Liver (tissue), 10 donors: ENCODE measurements at places on chromosomes 5 and 9. TPM values are rescaled to one million over a fixed set of nuclear protein-coding genes. Genes with fewer than 3 reads are reported as not detected.

Gene CENPP
- 8.7 TPM for total RNA-seq

Gene NTNG2
- total RNA-seq: 0.42 TPM

Gene KCNMB1
- total RNA-seq: 0.14 TPM

Gene GDA
- 0.37 TPM for total RNA-seq

Gene PRDM9
- total RNA-seq: not detected

Gene TUT7
- total RNA-seq: 14.4 TPM

Gene GFI1B
- not detected for total RNA-seq

Gene SLC34A1
- 0.23 TPM for total RNA-seq

Gene PCDHGB2
- total RNA-seq: 1.0 TPM
